ENCODE measurements at places on chromosomes 4 and X. TPM values are rescaled to one million over a fixed set of nuclear protein-coding genes. Genes with fewer than 3 reads are reported as not detected.

The SCML1 gene
- 6.4 TPM for total RNA-seq

The PWWP3B gene
- not detected for total RNA-seq

The MTM1 gene
- 22.0 TPM for total RNA-seq

The DNAAF6 gene
- not detected for total RNA-seq

The NPY5R gene
- not detected for total RNA-seq

The SLC34A2 gene
- total RNA-seq, result not detected

The MAGEA10 gene
- total RNA-seq, result not detected
